Activated CD8-positive, alpha-beta T cell treated with anti-CD3 and anti-CD28 coated beads for 36 hours (primary cell): ENCODE measurements at places on chromosomes 5 and 9. TPM values are rescaled to one million over a fixed set of nuclear protein-coding genes. Genes with fewer than 3 reads are reported as not detected.

Gene BTNL9
- not detected for total RNA-seq

DNA sequence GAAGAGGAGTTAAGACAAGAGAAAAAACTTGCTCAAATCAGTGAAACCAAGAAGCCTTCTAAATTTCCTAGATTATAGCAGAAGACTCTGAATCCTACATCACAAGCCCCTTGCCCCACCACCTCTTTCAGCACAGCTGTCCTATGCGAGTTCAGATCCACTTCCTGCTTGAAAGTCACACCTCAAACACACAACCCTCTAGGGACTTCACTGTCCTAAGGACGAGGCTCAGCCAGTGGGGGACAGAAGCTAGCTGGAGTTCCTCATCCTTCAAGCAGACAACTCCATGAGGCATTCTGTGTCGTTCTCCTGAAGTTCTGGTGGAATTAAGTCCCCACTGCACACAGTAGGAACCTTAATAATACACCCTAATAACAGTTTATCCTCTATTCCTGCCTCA, 44.3 kb downstream of the NRG2 start:
- no peak for DNase-seq

DNA sequence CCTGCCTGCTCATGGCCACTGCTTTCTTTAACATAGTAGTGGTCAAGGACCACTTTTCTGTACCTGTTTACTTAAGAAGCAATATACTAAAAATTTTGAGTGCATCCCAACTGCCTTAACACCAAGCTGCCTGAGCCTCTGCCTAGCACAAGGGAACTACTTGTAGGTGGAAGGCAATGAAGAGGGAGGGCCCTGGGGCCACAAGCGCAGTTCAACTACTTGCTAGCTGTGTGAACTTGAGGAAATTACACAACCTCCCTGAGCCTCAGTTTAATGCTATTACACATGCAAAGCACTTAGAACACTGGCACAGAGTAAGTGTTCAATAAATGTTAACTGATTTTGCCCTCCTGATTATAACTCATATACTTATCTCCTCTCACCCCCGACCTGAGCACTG, 6.3 kb downstream of the ARL15 start:
- no peak for DNase-seq

DNA sequence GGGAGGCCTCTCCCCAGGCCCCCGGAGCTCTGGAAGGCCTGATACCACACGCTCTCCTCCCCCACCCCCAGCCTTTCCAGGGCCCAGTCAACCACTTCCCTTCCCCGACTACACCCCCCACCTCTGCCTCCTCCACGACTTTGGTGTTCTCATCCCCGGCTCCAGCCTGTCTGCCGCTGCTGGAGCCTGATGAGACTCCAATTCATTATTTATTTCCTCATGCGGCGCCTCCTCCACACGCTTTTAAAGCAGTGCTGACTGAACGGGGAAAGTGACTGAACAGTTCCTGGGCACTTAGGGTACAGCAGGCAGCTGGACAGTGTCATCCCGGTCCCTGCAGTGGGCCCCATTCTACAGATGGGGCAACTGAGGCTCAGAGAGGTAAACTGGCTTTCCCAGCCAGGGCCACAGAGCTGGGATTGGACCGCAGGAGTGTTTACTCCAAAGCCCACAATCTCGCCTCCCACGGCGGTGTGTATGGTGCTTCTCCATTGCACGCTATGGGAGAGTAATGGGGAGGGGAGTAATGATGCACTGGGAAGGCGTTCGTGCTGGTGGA, 15.9 kb upstream of the RPL26L1 start:
- DNase-seq, result no peak

- DNase-seq, result no peak
Observed at GRCh38 chr9:96612105-96612965, 7.3 kb downstream of the CDC14B start.

Gene CIZ1
- total RNA-seq, result 75.7 TPM

DNA sequence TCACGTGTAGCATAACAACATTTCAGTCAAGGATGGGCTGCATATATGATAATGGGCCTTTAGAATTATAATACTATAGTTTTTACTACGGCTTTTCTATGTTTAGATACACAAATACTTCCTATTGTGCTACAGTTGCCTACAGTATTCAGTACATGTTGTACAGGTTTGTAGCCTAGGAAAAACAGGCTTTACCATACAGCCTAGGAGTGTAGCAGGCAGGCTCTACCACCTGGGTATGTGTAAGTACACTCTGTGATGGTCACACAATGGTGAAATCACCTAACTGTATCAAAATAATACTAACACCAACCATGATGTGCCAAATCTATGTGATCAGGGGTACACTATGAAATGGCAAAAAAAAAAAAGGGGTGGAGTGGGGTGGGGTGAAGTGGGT, 372.9 kb downstream of the ARL15 start:
- no peak for DNase-seq

DNA sequence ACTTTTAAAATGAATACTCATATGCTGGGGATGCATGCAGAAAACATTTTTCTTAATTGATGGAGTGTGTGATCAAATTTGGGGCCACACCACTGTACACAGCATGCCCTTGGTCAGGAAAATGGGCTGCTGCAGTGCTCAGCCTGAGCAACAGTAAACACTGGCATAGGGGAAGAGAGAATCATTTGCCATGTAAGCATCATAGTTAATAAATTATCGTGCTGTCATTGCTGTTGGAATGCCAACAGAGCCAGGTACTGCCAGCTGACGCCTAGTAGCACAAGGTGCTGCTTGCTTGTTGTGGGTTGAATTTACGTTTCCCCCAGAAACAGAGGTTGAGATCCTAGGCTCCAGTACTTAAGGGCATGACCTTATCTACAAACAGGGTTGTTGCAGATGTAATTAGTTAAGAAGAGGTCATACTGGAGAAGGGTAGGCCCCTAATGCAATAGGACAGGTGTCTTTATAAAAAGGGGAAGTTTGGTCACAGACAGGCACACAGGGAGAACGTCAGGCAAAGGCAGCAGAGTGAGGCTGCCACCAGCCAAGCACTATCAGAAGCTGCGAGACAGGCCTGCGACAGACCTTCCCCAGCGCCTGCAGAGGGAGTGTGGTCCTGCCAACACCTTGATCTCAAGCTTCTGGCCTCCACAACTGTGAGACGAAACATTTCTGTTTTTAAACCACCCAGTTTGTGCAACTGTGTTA, 25.3 kb downstream of the DAP start:
- DNase-seq, result no peak

Gene SLC23A1
- total RNA-seq, result 0.89 TPM

DNA sequence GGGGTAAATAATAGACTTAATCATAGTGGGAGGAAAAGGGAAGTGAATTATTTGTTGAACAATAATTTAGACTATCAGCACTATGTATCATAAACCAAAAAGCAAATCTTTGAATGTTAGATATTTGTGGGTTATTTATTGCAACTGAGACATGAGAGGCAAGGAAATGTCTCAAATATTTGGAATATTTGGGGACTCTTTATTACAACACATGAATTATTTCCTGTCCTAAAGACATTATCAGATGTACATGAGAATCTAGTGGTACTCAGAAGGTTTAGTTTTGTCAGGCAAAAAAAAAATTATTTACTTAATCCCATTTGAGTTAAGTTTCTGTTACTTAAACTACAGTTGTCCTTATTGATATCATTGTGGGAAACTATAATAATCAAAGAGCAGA, 91.1 kb downstream of the TLR4 start:
- DNase-seq, result no peak

GRCh38 chr5:132065951-132066701, 5.7 kb downstream of the IL3 start:
- DNase-seq, result no peak

DNA sequence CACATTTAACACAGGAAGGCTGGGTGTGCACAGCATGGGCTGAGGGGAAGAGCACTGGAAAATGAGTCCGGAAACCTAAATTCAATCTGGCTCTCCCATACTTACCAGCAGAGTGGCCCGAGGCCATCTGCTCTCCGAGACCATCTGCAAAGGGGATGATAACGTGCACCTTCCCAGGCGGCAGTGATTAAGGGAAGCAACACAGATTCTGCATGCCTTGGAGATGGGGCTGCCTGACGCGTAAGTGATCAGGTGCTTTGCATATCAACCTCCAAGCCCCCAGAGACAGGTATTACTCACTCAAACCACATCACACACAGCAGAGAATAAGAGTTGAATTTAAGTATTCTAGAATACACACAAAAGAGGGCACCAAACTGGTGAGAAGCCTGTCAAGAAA, 9.1 kb downstream of the EPB41L4B start:
- DNase-seq, result peak; percentile 19

DNA sequence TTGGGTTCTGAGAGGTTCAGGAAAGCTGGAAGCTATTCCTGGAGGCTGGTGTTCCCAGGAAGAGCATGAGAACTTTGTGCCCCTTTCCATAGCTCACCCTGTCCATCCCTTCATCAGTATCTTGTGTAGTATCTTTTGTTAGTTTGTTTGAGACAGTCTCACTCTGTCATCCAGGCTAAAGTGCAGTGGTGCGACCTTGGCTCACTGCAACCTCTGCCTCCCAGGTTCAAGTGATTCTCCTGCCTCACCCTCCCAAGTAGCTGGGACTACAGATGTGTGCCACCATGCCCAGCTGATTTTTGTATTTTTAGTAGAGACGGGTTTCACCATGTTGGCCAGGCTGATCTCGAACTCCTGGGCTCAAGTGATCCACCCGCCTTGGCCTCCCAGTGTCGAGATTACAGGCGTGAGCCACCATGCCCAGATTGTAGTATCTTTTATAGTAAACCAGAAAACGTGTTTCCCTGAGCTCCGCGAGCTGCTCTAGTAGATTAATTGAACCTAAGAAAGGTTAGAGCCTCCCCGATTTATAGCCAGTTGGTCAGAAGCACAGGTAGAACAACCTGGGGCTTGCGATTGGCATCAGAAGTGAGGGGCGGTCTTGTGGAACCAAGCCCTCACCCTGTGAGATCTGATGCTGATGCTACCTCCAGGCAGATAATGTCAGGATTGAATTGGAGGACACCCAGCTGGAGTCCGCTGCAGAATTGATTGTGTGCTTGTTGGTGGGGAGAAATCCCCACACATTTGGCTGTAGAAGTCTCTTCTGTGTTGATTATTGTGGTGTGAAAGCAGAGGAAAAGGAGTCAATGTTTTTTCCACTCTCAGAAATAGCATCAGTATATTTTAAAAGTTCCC, 32.3 kb downstream of the ATP6V0E1 start:
- no peak for DNase-seq

- DNase-seq, result no peak
Observed at GRCh38 chr5:34496701-34497469, 159.2 kb upstream of the RAI14 start.
